ENCODE measurements at places on chromosomes 5 and 9.

GRCh38 chr5:27472000-27472763, 433.8 kb upstream of the CDH9 start:
- no peak for DNase-seq

GRCh38 chr9:37611014-37611413, 18.6 kb upstream of the TOMM5 start:
- DNase-seq: no peak

- DNase-seq: no peak
Observed at GRCh38 chr9:4192450-4192849, 107.4 kb downstream of the GLIS3 start.

DNA sequence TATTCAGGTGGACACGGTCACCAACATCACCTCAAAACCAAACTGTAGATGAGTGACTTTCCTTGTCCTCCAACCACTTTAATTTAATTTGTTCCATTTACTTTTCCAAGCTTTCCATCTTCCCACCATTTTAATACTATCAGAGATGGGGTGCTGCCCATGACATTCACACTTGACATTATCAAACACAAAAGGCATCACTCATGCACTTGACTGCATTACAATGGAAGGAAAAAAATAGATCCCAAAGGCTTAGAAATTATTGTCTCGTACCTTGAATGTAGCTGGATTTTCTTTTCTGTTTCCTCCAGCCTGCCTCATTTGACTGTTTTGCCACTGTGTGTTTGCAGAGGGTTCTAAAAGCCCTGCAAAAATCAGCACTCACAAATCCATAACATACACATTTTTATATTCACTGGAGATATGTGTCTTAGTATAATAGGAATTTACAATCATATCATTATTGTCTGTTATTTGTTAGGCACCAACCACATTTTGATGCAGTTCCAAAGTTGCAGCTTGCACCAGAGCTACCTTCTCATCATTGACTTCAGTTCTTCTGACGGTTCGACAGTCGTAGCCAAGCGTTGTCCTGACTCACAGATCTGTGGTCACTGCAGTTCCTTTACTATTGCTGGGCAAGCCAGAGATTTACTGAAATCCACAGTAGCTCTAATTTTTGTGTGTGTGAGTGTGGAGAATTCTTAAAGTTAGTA, 712.3 kb upstream of the WWC1 start:
- DNase-seq: no peak

DNA sequence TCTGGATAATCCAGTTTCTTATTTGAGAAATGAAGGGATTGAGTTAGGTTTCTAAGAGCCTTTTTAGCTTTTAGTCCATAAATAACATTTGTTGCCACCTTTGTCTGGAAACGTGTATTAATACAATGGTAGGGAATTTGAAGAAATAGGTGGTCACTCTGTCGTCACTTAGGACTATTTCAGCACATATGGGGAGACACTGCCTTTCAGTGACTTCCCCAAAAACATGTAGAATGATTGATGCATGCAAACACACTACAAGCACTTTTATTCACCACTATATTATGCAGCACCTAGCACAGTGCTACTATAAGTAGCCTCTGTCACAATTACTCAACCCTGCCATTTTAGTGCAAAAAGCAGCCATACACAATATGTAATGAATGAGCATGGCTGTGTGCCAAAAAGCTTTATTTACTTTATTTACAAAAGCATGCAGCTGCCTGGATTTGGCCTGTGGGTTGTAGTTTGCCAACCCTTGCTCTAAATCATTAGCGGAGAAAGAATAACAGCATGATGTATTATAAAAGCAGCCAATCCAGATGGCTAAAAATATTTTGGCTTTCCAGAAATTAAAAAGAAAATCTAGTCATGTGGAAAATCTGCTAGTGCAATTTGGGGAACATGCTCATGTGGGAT, 154.2 kb upstream of the HMHB1 start:
- no peak for DNase-seq

GRCh38 chr5:157672976-157673375, 1.6 kb downstream of the C5orf52 start:
- no peak for DNase-seq

DNA sequence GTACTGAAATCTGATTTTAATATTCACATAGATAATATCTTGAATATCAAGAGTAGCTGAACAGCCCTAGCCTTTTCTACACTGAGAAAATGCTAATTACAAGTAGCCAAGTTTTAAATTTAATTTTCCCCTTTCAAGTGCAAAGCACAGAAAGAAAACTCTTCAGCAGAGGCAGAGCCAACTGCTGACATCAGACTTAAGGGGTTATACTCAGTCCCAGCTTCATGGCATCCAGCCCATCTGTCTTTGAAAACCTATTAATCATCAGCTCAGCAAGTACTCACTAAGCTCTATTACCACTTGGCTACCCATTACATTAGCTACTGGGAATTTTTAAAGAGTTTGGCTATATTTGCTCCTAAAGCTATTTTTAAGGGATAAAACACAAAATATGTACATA, 220.5 kb downstream of the SLC12A2 start:
- no peak for DNase-seq

DNA sequence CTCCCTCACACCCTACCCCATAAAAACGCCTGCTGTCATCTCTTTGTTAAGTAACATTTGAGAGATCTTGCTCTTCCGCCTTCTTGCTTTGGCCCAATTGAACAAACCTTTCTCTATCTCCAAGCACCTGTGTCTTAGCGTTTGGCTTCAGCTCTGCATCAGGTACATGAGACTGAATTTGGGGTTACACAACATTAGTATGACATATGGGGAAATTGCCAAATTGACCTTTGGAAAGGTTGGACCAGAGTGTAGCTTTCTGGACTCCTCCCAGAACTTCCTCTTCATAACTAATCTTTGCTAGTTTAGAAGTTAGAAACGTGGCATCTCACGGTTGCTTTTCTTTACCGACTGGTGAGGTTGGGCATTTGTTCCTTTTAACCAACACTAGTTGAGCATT, 3.5 kb upstream of the EXOSC3 start:
- DNase-seq: no peak

GRCh38 chr9:93071464-93071863, 13.0 kb downstream of the SUSD3 start:
- no peak for DNase-seq

- DNase-seq: no peak
Observed at GRCh38 chr9:26112724-26113123, 434.5 kb upstream of the TUSC1 start.

- no peak for DNase-seq
Observed at GRCh38 chr5:67164856-67165525, 31.6 kb downstream of the CD180 start.

- DNase-seq: peak; percentile 15
Observed at GRCh38 chr5:142800776-142801494, 30.8 kb downstream of the ARHGAP26 start.

GRCh38 chr5:96408210-96408777, 24.8 kb downstream of the PCSK1 start:
- DNase-seq: no peak

GRCh38 chr5:110769000-110769681, 30.3 kb downstream of the SLC25A46 start:
- DNase-seq: no peak

DNA sequence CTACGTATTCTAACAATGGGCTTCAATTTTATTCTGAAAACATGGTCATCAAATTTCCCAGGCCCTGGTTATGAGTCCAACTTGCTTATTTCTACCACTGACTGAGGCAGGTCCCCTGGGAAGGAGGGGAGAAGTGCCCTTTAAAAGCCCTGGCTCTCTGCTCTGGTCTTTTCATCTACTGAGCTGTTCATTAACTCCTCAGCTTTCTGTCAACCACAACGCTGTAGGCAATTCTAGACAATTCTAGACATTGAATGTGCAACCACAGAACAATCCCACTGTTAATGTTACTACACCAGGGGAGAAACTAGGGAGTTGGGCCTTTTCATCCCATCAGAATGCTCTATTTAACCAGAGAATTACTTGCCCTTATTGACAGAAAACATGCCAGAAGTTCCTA, 10.0 kb downstream of the MOCS2 start:
- no peak for DNase-seq

DNA sequence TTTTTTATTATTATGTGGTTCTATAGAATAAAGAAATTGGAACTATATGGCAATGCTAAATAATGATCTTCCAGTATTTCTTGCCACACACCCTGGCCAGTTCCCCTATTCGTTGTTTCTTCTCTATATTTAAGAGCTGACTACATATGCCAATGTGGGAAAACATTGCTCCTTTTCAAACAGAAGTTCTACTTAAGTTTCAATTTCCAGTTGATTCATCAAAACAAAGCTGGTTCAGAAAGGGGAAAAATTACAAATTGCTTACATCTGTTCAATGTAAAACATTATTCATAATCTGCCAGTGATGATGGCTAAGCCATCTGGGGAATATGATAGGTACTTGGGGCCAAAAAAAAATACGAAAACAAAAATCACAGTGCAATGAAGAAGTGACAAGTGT, 76.9 kb downstream of the ST8SIA4 start:
- DNase-seq: no peak

DNA sequence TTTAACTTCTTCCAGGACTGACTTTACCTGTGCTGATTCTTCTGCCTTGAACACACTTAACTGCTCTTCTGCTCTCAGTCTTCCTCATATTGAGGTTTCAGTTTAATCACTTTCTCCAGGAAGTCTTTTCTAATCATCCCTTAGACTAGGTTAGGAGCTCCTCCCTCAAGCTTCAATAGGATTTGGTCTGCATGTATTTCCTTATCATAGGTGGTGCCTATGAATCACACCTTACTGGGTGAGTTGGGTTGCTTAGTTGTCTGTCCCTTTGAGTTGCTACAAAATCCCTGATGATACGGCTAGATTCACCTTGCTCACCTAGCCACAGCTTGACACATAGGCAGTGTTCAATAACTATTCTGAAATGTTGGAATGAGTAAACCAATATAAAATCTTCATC, 164.4 kb downstream of the DNAH5 start:
- no peak for DNase-seq

DNA sequence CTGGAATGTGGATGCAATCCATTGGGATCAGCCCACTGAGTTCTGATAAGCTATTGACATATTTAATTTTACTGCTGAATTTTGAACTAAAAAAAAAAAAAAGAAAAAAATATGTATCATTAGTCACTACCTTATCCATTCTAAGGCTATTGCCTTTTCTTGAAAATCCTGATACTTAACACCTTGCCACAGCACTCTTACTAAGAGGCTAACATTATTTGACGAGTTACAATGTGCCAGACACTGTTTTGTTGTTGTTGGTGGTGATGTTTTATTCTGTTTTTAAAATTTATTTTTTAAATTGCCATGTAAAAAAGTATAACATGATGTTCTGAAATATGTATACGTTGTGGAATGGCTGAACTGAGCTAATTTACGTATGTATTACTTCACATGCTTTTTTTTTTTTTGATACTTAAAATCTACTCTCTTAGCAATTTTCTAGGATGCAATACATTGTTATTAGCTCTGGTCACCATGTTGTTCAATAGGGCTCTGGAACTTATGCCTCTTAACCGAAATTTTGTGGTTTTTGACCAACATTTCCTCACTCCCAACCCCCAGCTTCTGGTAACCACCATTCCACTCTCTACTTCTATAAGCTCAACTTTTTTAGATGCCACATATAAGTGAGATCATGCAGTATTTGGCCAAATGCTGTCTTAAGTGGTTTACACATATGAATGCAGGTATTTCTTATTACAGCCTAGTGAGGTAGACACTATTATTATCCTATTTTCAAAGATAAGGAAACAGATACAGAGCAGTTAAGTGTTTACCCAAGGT, 134.8 kb upstream of the PCA3 start:
- no peak for DNase-seq

Measured in stimulated activated CD8-positive, alpha-beta memory T cell treated with anti-CD3 and anti-CD28 coated beads, Interleukin-4, amount 100 ng/mL, for 1 hour (primary cell).